Hepatocyte (in vitro differentiated cells): ENCODE measurements at places on chromosomes 4 and X. TPM values are rescaled to one million over a fixed set of nuclear protein-coding genes. Genes with fewer than 3 reads are reported as not detected.

FANCB gene
- total RNA-seq = 1.9 and 2.9 TPM in 2 replicates

BMX gene
- total RNA-seq = 0.07 and 0.08 TPM in 2 replicates

DNA sequence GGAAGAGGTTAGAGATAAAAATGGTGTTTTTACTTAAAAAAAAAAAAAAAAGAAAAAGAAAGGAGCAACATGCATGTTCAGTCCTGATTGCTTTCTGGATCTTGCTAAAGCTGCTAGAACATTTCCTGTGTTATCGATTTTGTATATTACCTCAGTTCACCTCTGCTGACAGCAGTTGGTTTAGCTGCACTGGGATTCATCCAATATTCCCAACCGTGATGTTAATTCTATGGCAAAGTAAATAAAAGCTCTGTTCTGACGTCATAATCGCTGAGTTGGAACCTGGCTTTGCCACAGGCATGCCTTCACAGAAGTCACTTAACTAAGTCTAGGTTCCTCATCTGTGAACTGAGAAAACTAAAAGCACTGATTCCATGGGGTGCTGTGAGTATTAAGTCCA lies 90.7 kb upstream of the SORBS2 start:
- no peak for DNase-seq
- H3K27me3 ChIP-seq = no peaks in the 10 kb centered on the region
- H3K27ac ChIP-seq = no peak overlapping the region
- H3K36me3 ChIP-seq = no peaks in the 10 kb centered on the region
- no peak overlapping the region for H3K4me3 ChIP-seq
- H3K4me1 ChIP-seq = no peaks in the 10 kb centered on the region

DNA sequence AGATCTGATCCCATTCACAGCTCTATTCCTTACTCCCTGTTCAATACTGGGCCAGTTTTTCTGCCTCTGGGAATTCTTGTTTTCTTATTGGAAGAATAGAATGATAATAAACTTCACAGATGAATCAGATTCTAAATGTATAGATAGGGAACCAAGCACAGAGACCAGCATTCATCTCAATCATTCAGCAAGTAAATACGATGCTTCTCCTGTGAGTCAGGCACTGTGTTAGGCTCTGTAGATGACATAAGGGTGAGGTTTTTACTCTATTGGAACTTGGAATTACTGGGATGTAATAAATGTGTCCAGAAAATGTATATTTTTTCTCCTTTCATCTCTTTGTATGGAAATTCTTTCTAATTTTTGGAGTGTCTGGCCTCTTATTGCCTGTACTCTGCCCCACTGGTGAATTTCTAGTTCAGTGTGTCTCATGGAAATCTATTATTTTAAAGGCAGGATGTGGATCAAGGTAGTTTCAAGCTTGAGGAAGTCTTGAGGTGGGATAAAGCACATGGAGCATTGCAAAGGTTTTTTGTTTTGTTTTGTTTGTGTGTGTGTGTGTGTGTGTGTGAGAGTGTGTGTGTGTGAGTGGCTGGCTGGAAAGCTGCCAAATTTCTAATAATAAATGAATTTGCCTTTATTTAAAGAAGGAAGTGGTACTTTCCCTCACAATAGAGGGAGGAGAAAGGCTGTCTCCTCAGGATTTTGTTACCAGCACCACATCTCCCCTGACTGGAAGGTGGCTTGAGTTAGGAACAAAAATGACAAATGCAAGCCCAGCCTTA lies 117.9 kb upstream of the HS3ST1 start:
- no peaks in the 10 kb centered on the region for H3K27me3 ChIP-seq
- no peak for DNase-seq
- no peaks in the 10 kb centered on the region for H3K36me3 ChIP-seq

- H3K4me1 ChIP-seq = no peaks in the 10 kb centered on the region
- H3K27ac ChIP-seq = no peak overlapping the region
- H3K4me3 ChIP-seq = no peak overlapping the region
- H3K36me3 ChIP-seq = no peaks in the 10 kb centered on the region
- H3K27me3 ChIP-seq = no peaks in the 10 kb centered on the region
- no peak for DNase-seq
Observed at GRCh38 chrX:153459986-153460385, 10.4 kb downstream of the HAUS7 start.

GRCh38 chrX:45769761-45770582 lies 569.3 kb upstream of the DIPK2B start:
- H3K4me1 ChIP-seq = peaks cover 11% of the 10 kb centered on the region
- peak overlapping the region; percentile 91 for H3K27ac ChIP-seq
- no peaks in the 10 kb centered on the region for H3K36me3 ChIP-seq
- H3K27me3 ChIP-seq = no peaks in the 10 kb centered on the region
- peak overlapping the region; percentile 34 for H3K4me3 ChIP-seq
- DNase-seq = peak; percentile 76

DNA sequence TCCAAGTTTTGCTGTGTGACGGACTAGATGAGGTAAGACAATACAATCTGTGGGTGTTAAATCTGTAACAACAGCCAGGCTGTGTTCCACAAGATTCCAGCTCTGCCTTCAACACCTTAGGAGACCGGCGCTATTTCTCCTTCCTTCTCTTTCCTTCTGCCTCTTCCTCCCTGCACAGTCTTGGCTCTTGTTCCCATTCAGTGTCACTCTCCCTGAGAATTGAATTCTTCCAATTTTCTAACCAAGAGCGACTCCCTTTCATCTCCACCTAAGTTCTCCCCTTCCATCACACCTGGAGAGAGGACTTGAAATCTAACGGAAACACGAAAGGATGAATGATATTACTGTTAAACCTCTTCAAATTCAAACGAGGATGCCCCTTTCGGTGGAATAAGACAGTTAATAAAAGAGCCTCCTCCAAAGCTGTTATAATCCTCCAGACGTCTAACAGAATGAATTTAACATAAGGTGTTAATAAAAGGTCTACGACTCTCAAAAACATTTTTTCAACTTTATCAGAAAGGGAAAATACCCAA lies 2.7 kb downstream of the EPHA5 start:
- H3K4me1 ChIP-seq = peaks cover 15% of the 10 kb centered on the region
- H3K27ac ChIP-seq = no peak overlapping the region
- DNase-seq = no peak
- no peaks in the 10 kb centered on the region for H3K36me3 ChIP-seq
- peaks cover 84% of the 10 kb centered on the region for H3K27me3 ChIP-seq

DNA sequence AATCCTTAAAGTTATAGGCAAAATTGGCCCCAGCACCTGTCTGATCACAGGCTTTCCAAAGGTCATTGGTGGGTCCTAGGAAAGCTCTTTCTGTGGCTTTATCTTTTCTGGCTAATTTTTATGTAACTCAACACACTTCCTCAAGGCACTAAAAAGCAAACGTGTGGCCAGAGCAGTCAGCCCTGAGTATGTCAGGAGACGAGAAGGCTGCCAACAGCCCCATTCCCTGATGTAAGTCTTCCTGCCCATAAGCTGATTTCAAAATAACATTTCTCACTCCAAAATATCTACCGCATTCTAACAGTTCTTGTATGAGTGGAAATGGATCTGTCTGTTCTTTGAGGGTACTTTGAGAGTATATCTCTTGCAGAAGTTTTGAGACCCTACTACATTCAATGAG lies 25.5 kb upstream of the FUNDC1 start:
- H3K27me3 ChIP-seq = no peaks in the 10 kb centered on the region
- no peaks in the 10 kb centered on the region for H3K36me3 ChIP-seq
- DNase-seq = no peak
- no peaks in the 10 kb centered on the region for H3K4me1 ChIP-seq
